Ureter (tissue), 1 donor: ENCODE measurements at places on chromosomes 16 and 17. TPM values are rescaled to one million over a fixed set of nuclear protein-coding genes. Genes with fewer than 3 reads are reported as not detected.

DNA sequence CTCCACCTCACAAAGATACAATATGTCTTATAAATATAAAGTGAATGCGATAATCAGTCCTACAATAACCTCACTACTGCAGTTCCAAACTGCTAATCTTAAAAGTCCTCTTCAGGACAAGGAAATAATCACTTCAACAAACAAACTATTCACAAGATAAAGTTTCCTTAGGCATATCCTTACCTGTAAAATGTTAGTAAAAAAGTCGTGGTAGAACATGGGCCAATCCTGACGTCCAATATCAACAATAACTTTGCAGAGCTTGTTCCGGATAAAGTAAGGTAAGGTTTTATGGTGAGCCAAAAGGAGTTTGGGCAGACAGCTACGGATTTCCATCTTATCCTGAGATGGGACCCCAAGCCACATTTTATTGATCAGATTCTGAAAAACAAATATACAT is 36.0 kb downstream of the XPO6 start:
- DNase-seq = no peak

DNA sequence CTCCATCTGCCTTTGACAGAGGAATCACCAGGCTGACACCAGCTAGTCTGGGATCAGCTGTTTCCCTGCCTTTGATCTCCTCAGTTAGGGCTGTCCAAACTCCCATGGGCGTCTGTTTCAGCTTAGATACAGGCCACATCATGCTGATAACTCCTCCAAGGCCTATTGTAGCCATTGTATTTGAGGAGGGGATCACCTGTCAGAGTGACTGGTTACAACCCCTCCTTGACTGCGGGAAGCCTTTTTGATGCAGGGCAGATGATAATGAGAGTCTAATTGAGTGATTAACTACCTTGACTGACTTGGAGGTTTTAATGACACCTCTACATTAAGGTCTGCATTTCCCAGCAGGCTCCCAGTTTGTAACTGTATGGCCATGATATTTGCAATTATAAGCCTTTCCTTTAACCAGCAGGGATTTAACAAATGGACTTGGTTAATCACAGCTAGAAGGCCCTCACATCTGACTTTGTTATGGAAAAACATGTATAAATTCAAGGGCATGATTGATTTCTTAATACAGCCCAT is 863.5 kb downstream of the KCNJ2 start:
- no peak for DNase-seq

DNA sequence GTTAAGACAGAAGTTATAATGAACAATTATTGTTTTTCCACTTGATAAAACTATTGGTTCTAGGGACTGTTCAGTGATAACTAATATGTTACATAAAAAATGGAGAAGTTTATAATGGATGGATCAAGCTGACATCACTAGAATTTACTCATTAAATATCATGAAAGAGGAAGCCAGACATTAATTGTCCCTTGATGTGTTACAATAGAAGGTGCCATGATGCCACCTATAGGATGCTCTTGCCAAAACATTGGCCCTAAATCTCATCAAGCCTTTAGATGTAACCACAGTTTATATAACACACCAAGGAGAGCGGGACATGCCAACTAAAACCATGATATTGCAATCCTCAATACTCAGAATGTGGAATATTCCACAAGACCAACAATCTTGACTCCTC is 147.9 kb upstream of the MON1B start:
- no peak for DNase-seq

GRCh38 chr16:12089492-12090150 is 113.1 kb downstream of the SNX29 start:
- peak; percentile 67 for DNase-seq

- DNase-seq = no peak
Observed at GRCh38 chr16:69465881-69466280, 41.5 kb downstream of the CYB5B start.

DNA sequence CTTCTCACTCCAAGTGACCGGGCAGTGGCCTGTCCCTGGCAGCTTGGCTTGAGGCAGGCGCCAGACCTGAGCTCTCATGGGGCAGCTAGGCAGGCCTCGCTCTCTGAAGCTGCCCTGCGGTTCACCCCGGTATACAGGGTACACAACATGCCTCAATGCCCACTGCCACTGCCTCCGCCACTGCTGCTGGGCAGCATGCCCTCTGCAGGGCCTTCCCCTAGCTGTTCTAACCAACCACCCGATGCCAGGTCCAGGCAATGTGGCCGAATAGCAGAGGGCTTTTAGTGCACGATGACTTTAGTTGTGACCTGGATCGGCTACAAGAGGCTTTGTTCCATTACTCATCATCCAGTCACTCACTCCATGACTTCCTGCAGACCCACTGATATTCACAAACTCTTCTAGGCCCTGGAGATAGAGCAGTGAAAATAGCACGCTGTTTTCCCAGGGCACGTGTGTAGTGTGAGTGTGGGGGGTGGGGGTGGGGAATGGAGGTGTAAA is 19.7 kb downstream of the CDC42EP4 start:
- DNase-seq = no peak

GRCh38 chr17:45311401-45311759 is 5.4 kb downstream of the MAP3K14 start:
- no peak for DNase-seq

- no peak for DNase-seq
Observed at GRCh38 chr17:57724026-57724728, 20.9 kb downstream of the CCDC182 start.

GRCh38 chr17:9056566-9056965 is 35.3 kb downstream of the NTN1 start:
- DNase-seq = no peak

DNA sequence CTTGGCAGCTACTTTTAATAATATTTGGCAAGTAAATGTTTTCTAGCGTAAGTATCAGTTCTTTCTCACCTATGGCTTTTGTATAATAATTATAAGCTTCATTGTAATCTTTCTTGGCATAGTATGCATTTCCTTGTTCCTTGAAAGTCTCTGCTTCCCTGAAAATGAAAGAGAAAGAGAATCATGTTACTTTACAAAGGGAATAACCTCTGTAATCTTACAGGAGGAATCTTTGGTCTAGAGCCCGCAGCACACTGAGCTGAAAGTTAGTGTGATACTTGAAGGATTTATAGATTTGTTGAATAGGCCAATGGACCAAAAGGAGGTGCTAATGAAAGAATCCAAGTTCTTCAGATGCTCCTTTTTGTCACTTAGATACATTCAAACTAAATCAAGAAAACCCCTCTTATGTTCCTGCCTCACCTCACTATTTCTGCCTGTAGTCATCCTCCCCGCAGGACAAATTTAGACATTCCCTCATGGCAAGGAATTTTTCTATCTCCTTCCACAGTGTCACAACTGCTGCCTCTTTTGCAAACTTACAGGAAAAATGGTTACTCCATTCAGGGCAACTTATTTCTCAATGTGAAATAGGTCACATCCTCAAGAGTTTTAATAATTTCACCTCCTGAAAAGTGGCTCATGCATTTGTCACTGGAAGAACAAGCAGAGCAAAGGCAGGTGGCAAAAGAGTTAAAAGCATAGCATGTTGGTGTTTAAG is 16.7 kb downstream of the DNAJC7 start:
- DNase-seq = no peak

- no peak for DNase-seq
Observed at GRCh38 chr16:29975811-29976511, 2.3 kb downstream of the TAOK2 start.

- no peak for DNase-seq
Observed at GRCh38 chr17:29138971-29139691, 41.1 kb downstream of the MYO18A start.

GRCh38 chr17:19002805-19003542 is 1.6 kb downstream of the FAM83G start:
- DNase-seq = no peak

- DNase-seq = no peak
Observed at GRCh38 chr17:49890077-49890821, 42.4 kb upstream of the TAC4 start.

GRCh38 chr17:45248132-45248957 is 13.5 kb downstream of the SPATA32 start:
- DNase-seq = no peak

GRCh38 chr16:24853830-24854229 is 8.1 kb downstream of the SLC5A11 start:
- DNase-seq = no peak

GRCh38 chr16:67562526-67562917 is at the start of gene CTCF:
TSS of gene CTCF (plus strand) at chr16:67562526. CDS start at chr16:67610833, 48,307 bp downstream.
- DNase-seq = peak; percentile 83

DNA sequence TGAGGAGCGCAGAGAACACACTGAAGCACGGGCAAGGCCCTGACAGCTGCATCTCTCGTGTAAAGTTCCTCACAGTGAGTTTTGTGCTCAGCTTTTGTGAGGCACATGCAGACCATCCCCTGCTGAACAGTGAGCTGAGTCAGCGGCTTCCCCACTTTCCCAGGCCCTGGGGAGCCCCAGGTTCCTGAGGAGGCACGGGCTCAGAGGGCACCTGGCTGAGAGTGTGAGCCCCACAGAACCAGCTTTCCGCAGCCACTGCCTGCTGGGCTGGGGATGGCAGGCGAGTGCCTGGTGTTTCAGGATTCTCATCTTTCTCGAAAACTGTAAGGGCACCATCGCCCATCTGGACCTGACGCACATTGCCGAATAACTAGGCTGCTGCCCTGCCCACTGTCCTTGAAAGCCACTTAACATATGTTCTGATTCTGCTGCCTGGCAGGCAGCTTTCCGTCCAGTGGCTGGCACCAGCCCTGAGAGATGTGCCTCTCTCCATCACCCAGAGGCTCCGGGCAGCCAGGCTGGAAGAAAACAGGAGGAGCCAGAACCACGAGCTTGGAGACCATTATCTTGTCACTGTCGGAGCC is 266.7 kb upstream of the FOXF1 start:
- peak; percentile 28 for DNase-seq

DNA sequence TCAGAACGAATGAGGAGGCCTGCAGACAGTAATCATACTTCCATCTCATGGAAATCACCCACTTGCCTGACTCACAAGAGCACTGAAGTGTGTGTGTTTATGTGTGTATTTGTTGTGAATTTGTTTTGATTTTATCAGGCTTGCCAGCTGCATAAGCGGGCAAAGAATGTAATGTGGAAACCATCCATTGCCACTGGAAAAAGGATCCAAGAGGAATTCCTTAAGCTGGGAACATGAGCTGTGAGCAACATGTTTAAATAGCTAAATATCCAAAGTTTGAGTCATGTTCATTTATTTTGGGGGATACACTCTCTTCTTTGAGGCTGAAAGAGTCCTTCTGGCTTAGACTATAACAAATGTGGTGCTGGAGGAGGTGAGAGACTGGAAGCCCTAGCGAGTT is 198.4 kb upstream of the TBX2 start:
- DNase-seq = no peak

DNA sequence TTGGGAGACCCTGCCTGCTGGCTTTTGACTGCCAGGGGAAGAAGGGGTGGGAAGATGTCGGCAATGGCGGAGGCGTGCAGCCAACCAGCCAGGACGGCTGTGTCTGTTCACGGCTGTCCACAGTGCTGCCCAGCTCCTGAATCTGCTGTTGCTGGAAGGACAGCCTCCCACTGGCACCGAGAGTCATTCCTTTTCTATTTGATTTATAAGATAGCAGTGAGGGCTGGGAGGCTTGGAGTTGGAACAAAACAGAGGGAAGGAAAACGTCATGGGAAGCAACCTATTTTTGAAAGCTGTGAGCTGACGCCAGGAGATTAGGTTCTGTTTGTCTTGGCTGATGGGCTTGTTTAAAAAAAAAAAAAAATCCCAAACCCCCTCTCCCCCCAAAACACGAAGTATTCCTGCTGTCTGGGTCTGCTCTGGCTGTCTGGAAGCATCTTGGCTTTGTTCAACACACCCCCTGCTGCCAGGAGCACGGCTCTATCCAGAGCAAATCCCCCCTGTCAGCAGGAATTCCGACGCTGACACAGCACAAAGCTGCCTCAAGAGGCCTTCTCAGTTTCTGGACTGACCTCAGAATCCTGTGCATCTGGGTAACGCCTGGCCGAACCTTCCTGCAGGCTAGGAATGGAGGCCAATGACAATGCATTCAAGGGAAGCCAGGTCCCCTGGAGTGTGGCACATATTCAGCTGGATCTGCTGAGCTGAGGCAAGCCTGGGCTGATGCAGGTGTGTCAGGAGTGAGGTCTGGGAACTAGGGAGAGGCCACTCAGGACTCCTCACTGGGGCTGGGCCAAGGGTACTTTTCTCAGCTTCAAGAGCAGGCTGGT is 41.0 kb upstream of the SREBF1 start:
- peak; percentile 81 for DNase-seq

RPGRIP1L gene
- 14.1 TPM for total RNA-seq

FAM20A gene
- total RNA-seq = 13.8 TPM

FOXN1 gene
- total RNA-seq = 1.5 TPM

PITPNC1 gene
- total RNA-seq = 32.1 TPM

PNPO gene
- total RNA-seq = 40.9 TPM

PDIA2 gene
- total RNA-seq = not detected
